ENCODE measurements at places on chromosomes 11 and 22. TPM values are rescaled to one million over a fixed set of nuclear protein-coding genes. Genes with fewer than 3 reads are reported as not detected.
A peak's percentile ranks its signal among the peaks of the same experiment; 100 is the strongest.

DNA sequence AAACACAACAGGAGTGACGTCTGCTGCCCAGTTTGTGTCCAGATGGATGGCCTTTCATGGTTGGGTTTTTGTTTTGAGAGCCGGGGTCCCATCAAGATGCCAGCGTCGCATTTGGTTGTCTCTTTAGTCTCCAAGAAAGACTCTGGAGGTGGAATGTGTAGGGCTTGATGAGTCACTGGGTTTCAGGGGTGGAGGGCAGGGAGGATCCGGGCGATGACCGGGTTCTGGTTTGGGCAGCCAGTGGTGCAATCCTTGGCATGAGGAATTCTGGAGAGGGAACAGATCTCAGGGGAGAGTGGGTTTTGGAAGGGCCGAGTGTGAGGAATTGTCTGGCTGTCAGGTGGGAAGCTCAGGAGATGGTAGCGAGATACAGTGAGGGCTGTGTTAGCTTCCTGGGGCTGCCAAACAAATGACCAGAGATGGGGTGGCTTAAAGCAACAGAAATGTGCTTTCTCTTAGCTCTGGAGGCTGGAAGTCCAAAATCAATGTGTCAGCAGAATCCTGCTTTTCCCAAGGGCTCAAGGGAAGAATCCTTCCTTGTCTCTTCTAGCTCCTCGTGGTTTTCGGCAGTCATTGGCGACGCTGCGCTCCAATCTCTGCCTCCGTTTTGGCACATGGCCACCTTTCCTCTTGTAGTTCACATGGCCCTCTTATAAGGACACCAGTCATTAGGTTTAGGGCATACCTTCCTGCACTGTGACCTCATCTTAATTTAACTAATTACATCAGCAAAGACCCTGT is 26.4 kb upstream of the PPFIA1 start:
- no peak for DNase-seq
- no peak overlapping the region for H3K4me3 ChIP-seq
- no peaks in the 10 kb centered on the region for H3K27me3 ChIP-seq
- no peak overlapping the region for H3K27ac ChIP-seq
- no peaks in the 10 kb centered on the region for H3K36me3 ChIP-seq

Gene FAM181B
- total RNA-seq, result 0.38 TPM

DNA sequence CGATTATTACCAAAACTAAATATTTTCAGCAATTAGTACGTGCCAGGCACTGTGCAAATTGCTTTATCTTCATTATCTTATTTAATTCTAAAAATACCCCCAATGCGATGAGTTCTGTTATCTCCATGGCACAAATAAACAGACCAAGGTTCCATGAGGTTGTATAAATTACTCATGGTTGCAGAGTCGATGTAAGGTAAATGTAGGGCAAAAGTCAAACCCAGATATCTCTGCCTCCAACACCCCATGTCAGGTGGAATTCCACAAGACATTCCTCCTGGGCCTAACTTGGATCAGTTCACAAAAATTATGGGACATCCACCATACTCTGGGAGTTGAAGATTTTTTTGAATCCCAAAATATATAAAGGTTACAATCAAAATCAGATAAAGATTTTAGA is 43.7 kb downstream of the ISX start:
- peaks cover 7% of the 10 kb centered on the region for H3K27me3 ChIP-seq
- H3K4me3 ChIP-seq, result no peak overlapping the region
- no peaks in the 10 kb centered on the region for H3K4me1 ChIP-seq
- DNase-seq, result no peak
- H3K27ac ChIP-seq, result no peak overlapping the region
- no peaks in the 10 kb centered on the region for H3K36me3 ChIP-seq

DNA sequence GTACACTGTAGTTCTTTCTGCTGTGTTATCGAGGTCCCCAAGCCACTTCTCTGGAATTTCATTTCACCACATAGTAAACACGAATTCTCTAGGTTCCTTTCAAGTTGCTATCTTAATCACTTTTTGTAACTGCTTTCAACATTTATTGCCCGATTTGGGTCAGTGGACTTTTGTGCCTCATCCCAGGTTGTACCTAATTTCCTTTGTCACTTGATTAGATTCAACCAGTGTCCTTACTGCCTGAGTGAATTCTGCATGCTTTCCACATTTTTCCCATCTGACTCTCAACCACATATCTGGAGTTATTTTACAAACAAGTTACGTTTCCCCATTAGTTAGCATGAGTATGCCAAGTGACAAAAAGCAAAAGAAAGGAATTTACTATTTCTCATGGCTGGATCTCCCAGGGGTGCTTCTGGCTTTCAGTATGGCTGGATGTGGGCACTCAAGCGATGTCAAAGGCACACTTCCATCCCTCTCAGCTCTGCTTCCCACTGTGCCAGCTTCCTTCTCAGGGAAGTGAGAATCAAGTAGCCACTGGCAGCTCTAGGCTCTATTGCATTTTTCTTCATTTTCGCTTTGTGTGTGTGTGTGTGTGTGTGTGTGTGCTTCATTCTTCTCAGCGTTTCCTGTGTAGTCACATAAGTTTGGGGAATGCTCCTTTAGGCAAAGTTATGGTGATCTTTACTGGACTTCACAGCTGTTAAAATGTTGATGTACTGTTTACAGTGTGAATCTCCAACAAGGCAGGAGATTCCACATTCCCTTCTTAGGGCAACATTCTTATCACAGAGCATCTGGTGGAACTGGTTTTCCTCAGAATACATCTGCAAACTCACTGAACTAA is 128.9 kb downstream of the DBX1 start:
- no peak overlapping the region for H3K27ac ChIP-seq
- H3K4me3 ChIP-seq, result no peak overlapping the region
- H3K4me1 ChIP-seq, result no peaks in the 10 kb centered on the region
- no peaks in the 10 kb centered on the region for H3K36me3 ChIP-seq
- no peak for DNase-seq

DNA sequence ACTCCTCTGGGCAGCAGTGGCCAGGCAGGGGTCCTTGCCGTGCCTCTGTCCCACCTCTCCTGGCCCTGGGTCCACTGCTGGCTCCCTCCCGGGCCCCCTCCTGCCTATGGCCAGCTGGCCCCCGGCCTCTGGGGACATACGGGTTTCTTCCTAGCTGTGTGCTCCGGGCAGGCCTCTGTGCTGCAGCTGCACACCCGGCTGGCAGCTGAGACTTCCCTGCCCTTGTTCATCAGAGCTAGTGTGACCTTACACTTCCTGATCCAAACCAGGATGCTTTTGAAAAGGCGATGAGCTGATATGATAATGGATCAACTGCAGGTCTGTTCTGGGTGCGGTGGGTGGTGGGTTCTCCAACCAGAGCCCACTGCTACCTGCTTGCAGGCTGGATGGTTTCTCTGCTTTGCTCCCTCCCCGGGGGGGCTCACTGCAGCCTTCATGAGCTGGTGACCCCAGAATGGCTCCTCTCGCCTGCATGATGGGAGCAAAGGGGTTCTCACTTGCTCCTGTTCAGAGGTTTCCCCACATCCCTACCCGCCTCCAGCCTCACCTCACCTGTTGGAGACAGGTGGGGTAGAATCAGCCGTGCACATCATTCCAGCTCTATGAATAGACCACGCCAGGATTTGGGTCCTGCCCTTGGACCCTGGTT is 13.3 kb downstream of the B3GAT1 start:
- no peak overlapping the region for H3K27ac ChIP-seq
- H3K4me1 ChIP-seq, result no peaks in the 10 kb centered on the region
- no peaks in the 10 kb centered on the region for H3K36me3 ChIP-seq
- no peak overlapping the region for H3K4me3 ChIP-seq
- no peak for DNase-seq
- no peaks in the 10 kb centered on the region for H3K27me3 ChIP-seq

GRCh38 chr11:100681064-100681502 is 6.0 kb upstream of the ARHGAP42 start:
- H3K36me3 ChIP-seq, result no peaks in the 10 kb centered on the region
- H3K4me3 ChIP-seq, result no peak overlapping the region
- no peaks in the 10 kb centered on the region for H3K4me1 ChIP-seq
- DNase-seq, result peak; percentile 40

Gene HEPHL1
- not detected for total RNA-seq

Gene GDPD4
- total RNA-seq, result not detected

GRCh38 chr11:72703267-72704008 is 29.2 kb upstream of the PDE2A start:
- H3K4me1 ChIP-seq, result peaks cover 27% of the 10 kb centered on the region
- DNase-seq, result peak; percentile 47
- no peaks in the 10 kb centered on the region for H3K27me3 ChIP-seq
- peak overlapping the region; percentile 80 for H3K27ac ChIP-seq
- H3K4me3 ChIP-seq, result no peak overlapping the region

GRCh38 chr11:3685923-3686322 is 14.7 kb upstream of the CHRNA10 start:
- no peak overlapping the region for H3K27ac ChIP-seq
- no peak for DNase-seq
- H3K4me1 ChIP-seq, result peaks cover 11% of the 10 kb centered on the region
- no peaks in the 10 kb centered on the region for H3K27me3 ChIP-seq
- no peaks in the 10 kb centered on the region for H3K36me3 ChIP-seq
- H3K4me3 ChIP-seq, result no peak overlapping the region

- no peaks in the 10 kb centered on the region for H3K36me3 ChIP-seq
- H3K27me3 ChIP-seq, result no peaks in the 10 kb centered on the region
- no peaks in the 10 kb centered on the region for H3K4me1 ChIP-seq
Observed at GRCh38 chr22:20223421-20224255, 44.5 kb downstream of the RTN4R start.

Gene MN1
- 1.1 TPM for total RNA-seq

DNA sequence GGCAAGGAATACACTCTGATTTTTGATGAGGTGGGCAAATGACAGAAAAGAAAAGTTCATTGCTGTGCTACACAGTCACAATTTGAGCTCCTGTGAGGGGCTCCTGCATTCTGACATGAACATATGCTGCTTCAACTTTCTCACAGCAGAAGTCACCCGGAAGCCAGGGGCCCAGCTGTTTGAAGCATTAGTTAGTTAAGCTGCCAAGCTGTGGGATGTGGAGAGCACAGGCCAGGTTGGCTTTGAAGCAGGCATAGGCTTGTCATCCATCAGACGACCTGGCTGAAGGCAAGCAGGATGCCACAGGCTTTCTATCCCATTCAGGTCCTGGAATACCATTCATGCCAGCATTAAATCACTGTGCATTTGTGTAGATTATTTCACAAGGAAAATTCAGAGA is 63.1 kb downstream of the MTNR1B start:
- H3K27ac ChIP-seq, result no peak overlapping the region
- H3K4me3 ChIP-seq, result no peak overlapping the region
- no peaks in the 10 kb centered on the region for H3K36me3 ChIP-seq
- no peak for DNase-seq

DNA sequence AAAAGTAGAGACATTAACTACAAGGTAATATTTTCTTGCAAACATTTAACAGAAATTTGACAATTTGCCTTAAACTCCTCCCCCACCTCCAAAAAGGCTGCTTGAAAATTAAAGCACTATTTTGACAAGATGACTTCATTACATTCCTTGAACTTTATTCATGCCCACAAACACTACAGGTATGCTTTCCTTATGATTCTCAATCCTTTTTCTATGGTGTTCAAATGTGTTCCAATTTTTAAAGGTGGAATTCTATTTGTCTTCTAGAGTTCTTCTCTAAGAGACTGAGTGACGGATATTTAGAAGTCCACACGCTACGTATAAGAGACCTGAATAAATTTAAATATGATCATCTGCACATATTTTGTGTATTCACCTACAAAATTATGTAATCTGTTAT is 69.4 kb downstream of the MRTFA start:
- DNase-seq, result no peak
- H3K27me3 ChIP-seq, result no peaks in the 10 kb centered on the region
- H3K4me1 ChIP-seq, result no peaks in the 10 kb centered on the region
- H3K36me3 ChIP-seq, result no peaks in the 10 kb centered on the region
- no peak overlapping the region for H3K27ac ChIP-seq
- no peak overlapping the region for H3K4me3 ChIP-seq

GRCh38 chr11:116386118-116386699 is 386.6 kb downstream of the BUD13 start:
- H3K36me3 ChIP-seq, result no peaks in the 10 kb centered on the region
- H3K27me3 ChIP-seq, result no peaks in the 10 kb centered on the region
- H3K27ac ChIP-seq, result no peak overlapping the region
- no peaks in the 10 kb centered on the region for H3K4me1 ChIP-seq
- no peak for DNase-seq

Gene SEZ6L
- 10.7 TPM for total RNA-seq

Gene CD6
- 0.81 TPM for total RNA-seq

DNA sequence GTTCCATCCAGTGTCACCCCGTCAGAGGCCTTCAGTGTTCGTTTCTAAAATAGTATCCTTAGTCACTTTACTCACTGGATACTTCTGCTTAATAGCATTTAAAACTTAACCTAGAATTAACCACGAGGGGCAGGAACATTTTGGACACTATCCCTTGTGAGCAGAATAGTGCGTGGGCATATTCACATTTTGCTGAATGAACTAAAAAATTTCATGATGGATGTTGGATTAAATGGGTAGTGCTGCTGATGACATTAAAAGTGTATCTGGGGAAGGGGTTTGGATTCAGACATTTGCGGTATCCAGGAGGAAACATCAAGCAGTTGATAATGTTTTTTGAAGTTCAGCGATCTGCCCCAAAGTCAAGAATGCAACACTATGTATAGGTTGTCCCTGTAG is 750 bp upstream of the NAT10 start:
- H3K27me3 ChIP-seq, result no peaks in the 10 kb centered on the region
- peaks cover 20% of the 10 kb centered on the region for H3K4me1 ChIP-seq

Gene SERHL2
- 8.4 TPM for total RNA-seq

DNA sequence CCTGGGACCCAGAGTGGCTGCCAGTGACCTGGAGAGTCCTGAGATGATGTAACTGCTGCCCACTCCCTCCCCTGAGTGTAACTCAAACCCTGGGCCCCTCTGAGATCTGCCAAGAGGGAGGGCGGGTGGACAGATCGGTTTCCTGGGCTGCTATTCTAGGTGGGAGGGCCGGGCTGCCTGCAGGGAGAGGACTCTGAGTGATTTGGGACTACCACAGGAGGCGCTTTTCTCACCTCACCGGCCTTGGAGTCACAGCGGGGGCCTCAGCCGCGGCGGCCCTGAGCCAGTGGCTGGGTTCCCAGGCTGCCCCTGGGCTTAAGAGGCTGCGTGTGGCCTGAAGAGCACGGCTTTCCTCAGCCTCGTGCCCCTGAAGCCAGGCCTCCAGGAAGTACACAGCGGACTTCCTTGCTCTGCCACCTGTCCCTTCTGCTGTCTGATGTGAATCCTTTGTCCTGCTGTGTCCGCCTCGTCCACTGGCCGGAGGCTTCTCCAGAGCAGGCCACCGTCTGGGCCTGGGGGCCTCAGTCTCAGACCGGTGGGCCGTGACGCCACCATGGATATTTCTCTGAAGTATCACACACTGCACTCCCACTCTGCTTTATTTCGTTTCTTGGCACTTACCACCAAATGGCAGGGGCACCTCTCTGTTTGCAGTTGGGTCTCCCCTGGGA is 11.5 kb downstream of the RELT start:
- peaks cover 30% of the 10 kb centered on the region for H3K4me1 ChIP-seq
- H3K27ac ChIP-seq, result peak overlapping the region; percentile 49
- no peak for DNase-seq
- no peaks in the 10 kb centered on the region for H3K36me3 ChIP-seq
- H3K27me3 ChIP-seq, result no peaks in the 10 kb centered on the region
- H3K4me3 ChIP-seq, result no peak overlapping the region
